Stimulated activated CD4-positive, alpha-beta T cell treated with anti-CD3 and anti-CD28 coated beads, Interleukin-15, amount 100 ng/mL, for 48 hours (primary cell): ENCODE measurements at places on chromosomes 1 and 21.

DNA sequence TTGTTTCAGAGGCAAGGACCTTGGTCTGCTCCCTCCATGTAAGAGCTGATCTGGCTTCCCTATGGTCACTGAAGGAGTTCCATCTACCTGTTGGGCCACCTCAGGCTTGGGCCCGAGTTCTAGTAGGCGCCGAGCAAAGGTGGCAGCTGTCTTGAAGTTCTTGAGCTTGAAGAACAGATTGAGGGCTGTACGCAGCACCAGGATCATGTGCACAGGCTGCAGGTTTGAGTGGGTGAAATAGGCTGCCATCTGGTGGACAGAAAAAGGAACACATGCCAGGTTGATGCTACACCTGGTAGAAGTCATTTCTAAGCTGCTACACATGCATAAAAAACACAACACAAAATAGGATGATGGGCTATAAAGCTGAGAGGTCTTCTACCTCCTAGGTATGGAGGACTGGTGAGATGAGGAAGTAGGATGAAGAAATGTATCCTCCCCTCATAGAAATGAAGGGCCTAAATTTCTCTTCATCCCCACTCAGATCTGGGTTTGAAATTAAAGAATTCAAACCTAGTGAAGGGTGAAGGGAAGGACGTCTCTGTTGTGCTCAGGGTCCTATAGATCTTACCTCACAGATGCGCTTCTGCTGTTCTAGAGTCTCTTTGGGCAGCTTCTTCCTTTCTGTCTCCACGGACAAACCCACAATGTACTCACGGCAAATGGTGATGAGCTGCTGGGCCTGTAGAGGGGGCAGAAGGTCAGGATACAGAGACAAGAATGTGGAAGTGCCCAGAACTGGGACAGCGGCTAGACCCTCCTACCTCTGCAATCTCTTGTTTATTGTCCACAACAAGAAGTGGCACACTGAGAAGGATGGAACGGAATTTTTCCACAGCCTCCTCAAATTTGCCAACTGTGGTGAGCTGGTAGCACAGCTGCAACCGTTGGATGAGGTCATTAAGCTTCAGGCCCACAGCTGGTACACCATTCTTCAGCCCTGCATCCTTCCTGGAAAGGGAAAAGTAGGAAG lies 6.6 kb upstream of the PEX19 start:
- peak; percentile 42 for DNase-seq

DNA sequence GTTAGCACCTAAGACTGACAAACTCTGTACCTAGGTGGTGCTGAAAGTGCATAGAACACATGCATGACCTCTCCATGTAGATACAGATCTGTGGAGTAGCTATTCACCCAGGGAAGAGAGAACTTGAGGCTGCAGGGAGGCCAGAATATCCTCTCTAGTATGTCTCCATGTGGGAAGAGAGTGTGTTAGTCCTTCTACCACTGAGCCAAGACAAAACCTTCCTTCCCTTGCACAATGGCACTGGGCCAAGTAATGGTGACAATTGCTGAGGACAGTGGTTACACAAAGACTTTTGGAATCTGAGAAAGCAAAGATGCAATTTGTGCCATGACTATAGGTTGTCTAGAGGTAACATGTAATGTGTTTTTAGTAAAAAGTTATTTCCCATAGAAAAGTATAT lies 52.3 kb downstream of the C1orf198 start:
- no peak for DNase-seq

DNA sequence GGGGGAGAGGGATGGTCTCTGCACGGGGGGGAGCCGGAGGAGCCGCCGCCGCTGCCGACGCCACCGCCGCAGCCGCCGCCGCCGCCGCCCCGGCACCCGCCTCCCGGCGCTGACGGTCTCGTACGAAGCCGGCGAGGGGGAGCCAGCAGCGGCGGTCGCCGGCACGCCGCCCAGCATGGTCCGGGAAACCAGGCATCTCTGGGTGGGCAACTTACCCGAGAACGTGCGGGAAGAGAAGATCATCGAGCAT lies 311 bp downstream of the SPEN start:
- DNase-seq, result no peak

DNA sequence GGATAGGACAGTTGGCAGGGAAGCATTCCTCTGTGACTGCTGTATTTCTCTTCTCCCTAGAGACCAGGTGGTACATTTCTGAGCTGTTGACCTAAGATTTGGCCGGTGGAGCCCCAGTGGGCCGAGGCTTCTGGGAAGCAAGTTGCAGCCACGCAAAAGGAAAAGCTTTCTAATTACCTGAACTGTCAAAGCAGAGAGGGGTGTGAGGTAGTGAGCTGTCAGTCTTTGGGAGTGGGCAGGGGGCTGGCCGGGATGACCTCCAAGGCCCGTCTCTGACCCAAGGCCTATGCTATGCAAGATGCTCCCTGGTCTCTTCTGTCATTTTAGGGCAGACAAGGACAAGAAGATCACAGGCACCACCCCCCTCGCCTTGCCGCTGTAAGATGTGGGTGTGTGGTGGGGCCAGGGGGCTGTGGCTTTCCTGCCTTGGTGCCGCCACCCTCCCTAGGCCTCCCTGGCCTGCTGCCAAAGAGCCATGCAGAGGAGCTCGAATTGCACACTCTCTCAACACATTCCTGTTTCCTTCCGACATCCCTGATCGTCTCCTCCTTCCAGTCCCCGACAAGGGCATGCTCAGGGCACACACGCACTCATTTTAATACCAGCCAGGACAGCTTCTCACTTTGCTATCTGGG lies 7.7 kb downstream of the PADI1 start:
- DNase-seq, result peak; percentile 21

GRCh38 chr1:89589515-89589914 lies 43.4 kb upstream of the LRRC8C start:
- DNase-seq, result no peak

- DNase-seq, result no peak
Measured at GRCh38 chr1:153000294-153000693, 1.3 kb upstream of the SPRR3 start.

DNA sequence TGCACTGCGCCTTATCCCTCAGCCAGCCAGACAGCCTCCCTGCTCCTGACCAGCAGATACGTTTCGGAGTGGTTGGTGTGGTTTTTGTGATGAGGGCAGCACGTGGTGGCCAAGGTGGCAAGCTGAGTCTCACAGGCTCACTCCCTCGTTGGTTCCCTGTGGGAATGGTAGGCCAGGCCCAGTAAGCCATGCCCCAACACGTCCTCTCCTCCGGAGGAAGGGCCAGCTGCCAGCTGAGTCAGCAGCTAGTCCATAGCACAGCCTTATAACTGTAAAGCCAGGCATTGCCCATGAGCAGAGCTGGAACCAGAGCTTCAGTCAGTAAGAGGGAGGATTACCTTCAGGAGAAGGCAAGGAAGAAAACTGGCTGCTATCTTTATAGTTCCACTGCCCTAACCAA lies 29.5 kb downstream of the SZRD1 start:
- no peak for DNase-seq

- no peak for DNase-seq
Measured at GRCh38 chr1:187261637-187262036, 432.9 kb downstream of the PLA2G4A start.

DNA sequence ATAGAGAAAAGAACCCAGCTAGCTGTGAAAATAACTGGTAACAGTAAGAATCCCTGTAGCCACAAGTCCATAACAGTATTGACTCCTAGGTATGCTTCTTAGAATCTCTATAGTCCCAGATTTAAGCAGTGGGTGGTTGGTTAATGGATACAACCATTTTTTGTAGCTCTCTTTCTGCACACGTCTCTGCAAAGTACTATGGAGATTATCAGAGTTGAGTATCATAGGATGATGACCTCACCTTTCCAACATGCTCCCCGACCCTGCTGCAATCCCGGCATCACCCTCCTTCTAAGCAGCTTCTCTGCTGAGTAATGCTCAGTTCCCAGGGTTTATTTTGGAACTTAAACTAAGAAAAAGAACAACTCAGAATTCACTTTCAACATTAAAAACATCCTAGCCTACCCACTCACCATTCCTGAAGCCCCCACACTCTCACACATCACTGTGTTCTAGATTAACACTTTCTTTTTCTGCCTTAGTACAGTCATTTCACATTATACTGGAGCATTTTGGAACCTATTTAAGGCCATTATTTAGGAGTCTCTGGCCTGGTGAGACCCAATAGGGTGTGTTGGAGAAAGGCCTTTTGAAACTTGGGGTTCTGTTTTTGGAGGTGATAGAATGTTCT lies 2.7 kb downstream of the MLLT11 start:
- no peak for DNase-seq

GRCh38 chr1:216458812-216459211 lies 35.6 kb upstream of the USH2A start:
- no peak for DNase-seq

DNA sequence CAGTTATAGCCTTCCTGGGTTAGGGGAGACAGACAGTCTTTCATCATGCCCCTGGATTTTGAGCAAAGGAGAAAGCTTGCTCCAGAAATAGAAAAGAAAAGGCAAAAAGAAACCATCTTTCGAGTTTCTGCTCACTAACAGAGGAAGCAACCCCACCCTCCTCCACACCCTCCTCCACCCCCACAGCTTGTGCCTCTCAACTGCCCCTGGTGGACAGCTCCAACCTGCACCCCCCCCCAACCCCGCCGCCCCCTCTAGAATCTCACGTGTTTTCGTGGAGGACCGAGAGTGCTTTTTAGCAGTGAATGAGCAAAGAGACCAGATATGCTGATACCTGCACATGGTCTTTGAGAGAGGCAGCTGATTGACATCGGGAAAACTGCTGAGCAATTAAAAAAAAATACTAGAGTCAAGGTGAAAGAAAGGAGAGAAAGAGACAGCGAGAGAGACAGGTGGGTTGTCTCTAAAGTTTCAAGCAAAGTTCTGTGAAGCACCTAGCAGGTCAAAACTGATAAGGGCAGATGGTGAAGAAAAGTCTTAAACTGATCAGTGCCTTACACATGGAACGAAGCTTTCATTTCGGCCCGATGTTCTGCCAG lies 358.3 kb downstream of the KIF26B start:
- no peak for DNase-seq

DNA sequence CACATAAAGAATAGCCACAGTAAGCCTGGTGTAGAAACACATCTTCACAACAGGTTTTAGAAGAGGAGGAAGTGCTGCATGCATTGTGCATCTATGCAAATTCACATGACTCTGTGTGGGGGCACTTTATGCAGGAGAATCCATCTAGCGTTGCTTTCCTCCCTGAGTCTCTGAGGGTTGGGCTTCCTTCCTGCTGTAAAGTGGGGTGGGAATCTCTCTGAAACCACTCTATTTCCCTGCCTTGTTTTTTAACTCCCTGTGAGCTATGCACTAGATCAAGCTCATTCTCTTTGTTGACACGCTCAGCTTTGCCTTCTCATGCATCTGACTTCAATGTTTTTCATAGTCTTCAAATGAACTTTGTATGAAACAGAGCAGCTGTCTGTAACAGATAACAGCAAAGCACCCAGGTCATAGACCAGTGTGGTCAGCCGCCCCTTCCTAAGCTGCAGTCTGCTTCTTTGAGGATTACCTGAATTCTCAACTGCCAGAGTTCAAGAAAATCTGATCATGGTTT lies 102.7 kb upstream of the DPH5 start:
- DNase-seq, result no peak

DNA sequence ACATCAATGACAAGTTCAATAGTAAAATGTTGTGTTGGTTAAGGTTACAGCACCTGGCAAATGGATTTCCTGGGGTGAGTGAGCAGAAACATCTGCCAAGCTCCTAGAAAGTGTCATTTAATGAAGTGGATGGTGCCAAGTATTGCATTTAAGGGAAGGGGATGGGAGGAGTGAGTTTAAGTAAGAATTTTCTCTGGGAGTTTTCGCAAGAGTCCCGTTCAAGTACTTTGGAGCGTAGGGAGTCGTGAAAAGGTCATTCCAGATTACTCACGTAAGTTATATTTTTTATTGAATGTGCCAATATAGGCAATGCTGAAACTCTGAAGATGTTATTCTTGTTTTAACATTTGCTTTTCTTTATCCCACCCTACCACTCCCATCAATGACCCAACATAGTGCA lies 117.4 kb upstream of the RAB3GAP2 start:
- DNase-seq, result no peak

- DNase-seq, result no peak
Measured at GRCh38 chr1:160375788-160376524, 9.1 kb downstream of the NHLH1 start.
